ENCODE measurements at places on chromosomes 12 and 14.

DNA sequence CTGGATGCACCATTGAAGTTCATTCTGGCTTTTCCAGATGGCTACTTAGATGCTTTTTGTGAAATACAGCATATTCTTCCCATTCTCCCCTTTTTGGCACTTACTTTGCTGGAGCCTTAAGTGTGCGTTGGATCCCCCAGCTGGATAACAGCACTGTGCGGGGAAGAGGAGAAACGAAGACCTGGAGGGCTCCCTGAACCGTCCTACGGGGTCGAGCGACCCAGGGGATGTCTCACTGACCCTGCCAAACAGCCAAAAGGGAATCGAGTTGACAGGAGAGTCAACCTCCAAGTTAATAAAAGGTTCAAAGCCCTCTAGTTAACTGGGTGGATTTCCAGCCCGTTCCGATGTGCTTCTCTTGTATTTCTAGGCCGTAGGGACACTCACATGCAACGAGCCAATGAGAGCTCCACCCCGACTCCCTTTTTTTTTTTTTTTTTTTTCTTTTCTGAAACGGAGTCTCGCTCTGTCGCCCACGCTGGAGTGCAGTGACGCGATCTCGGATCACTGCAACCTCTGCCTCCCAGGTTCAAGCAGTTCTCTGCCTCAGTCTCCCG, 1.0 kb upstream of the CAMKK2 start:
- no peak for DNase-seq

DNA sequence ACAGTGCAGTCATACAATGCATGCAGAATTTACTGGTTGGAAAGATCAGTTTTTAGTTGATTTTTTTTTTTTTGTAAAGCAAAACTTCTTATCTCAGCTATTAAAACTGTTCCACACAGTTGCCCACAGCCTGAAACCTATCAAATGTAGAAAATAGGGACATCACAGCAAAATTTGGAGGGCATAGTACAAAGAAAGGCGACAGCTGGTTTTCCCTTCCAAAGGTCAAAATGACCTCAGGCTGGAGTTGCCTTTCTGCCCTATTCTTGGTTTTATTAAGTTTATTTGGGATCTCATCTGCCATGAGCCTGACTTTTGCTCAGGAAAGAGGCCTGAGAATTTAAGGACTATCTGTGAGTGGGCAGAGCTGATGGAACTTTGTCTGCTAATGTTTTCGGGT, 28.5 kb downstream of the NOPCHAP1 start:
- DNase-seq, result no peak

DNA sequence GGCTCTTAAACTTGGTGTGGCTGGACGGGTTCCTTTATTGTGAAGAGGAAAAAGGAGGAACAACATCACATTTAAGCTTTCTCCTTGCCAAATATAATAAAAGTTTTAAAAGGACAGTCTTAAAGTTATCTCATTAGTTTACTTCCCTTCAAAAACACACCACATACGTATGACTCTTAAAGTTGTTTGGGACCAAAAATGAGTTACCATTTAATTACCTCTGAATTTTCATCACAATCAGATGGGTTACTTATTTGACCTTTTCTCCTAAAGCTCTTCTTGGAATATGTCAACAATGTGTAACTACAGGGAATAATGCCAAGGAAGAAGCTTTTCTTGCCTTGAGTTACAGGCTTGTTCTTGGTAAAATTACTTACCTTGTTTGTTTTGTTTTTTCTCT, 16.4 kb downstream of the RAB21 start:
- DNase-seq, result no peak

DNA sequence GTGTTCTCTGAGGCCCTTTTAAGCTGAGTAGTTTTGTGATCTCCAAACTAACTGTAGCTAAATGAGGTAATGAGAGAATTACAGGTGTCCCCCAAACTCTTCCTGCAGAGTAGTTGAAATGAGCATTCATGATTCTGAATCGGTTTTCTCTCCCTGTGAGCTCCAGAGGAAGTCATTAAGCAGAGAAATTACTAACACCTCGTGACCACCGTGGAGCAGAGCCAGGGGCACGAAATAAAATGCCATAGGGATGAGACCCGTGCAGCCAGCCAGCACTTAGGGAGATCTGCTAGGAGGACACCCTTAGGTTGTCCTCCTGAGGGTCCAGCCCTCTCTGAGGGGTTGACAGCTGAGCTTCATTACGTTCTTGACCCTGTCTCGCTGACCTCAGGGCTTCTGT, 79.5 kb downstream of the SLC25A47 start:
- no peak for DNase-seq

GRCh38 chr14:60331201-60332045, 82.4 kb downstream of the PPM1A start:
- DNase-seq, result peak; percentile 62

DNA sequence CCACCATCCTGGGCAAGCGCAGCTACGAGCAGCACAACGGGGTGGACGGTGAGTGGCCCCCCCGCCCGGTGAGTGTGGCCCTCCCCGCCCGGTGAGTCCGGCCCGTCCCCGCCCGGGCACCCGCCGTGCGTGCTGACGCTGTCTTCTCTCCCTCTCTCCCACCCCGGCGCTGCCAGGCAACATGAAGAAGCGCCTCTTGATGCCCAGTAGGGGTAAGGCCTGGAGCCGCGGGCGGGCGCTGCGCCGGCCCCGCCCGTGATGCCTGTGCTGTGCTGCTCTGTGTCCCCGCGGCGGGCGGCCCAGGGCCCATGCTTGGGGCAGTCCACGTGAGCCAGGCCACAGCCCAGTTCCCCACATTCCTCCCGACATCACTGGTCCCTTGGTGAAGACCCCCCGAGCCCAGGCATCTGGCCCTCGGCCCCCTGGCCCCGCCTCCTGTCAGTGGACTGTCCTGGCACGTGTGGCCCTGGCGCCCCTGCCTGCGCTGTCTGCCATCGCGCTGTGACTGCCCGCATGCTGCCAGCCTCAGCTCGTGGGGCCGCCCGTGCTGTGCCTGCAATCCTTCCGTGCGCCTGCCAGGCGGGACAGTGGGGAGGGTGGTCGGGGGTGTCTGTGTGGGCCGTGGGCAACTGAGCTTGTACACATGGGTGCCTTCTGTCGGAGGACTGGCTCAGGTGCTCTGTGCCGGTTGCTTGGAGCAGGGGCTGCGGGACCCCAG, 7.9 kb upstream of the CRIP2 start:
- DNase-seq, result no peak

- no peak for DNase-seq
Observed at GRCh38 chr14:68663385-68664076, 129.3 kb downstream of the ZFP36L1 start.

- DNase-seq, result no peak
Observed at GRCh38 chr12:43883311-43883710, 47.4 kb downstream of the TMEM117 start.

- no peak for DNase-seq
Observed at GRCh38 chr12:104469523-104469922, 12.8 kb downstream of the CHST11 start.

DNA sequence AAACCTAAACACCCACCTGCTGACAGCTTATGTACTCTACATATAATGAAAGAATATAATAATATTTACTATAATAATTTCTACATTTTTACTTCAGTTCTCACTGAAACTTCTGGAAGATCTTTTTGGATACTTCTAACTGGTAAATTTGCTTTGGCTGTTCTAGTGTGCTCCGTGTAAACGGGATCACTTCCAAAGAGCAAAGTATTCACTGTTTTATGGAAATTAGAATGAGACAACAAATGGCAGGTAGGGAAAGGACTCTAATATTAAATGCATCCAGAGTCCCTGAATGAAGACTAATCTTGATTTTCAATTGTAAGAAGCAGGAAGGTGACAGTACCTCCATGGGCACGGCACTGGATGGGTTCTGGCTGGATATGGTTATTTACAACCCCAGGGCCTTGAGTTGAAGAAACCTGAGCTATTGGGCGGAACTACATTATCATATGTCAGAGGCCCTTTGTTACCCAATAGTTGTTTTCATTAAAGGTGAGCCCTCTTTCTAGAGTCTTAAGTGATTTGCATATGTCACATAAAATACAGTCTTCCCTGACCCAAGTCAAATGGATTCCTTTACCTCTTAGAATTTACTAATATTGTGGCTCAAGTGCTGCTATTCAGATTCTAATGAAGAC, 10.7 kb downstream of the ERP29 start:
- no peak for DNase-seq

DNA sequence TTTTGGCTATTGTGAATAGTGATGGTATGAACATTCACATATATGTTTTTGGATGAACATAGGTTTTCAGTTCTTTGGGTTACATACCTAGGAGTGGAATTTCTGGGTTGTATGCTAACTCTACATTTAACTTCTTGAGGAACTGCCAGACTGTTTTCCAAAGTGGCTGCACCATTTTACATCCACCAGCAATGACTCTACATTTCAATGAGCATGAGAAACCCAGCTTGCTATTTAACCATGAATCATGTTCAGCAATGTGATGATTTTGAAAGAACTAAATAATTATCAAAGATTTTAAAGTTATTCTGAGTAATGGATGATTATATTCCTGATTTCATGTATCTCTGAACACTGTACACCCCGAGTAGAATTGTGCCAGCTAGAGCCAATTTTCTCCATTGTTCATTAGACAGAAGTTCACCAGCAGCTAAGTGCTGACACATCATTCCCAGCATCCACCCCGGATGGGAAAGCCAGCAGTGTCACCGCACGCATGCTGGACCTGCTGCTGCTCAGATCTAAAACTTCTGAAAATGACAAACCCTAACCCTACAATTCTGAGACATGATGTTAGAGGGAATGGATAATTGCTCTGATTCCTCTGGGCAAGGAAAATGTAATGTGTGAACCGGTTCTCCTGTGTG, 13.3 kb upstream of the ANAPC5 start:
- DNase-seq, result no peak

GRCh38 chr12:112846619-112847018, 55.1 kb downstream of the RPH3A start:
- DNase-seq, result no peak

DNA sequence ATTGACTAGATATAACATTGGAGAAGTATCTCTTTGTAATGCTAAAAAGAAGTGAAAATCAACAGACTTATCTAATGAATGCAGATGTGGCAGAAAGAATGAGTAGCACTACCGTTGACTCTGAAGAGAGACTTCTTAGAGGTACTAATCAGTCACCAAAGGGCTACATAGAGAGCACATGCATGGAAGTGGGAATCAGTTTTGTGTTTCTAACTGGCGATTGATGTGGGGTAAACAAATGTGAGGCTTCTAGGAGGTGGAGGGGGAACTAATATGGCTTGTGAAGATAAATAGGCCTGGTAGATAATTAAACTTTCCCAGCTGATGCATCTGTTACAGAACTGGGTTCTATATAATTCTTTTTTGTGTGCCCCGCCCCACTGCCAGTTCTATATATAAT, 10.5 kb downstream of the COCH start:
- no peak for DNase-seq

DNA sequence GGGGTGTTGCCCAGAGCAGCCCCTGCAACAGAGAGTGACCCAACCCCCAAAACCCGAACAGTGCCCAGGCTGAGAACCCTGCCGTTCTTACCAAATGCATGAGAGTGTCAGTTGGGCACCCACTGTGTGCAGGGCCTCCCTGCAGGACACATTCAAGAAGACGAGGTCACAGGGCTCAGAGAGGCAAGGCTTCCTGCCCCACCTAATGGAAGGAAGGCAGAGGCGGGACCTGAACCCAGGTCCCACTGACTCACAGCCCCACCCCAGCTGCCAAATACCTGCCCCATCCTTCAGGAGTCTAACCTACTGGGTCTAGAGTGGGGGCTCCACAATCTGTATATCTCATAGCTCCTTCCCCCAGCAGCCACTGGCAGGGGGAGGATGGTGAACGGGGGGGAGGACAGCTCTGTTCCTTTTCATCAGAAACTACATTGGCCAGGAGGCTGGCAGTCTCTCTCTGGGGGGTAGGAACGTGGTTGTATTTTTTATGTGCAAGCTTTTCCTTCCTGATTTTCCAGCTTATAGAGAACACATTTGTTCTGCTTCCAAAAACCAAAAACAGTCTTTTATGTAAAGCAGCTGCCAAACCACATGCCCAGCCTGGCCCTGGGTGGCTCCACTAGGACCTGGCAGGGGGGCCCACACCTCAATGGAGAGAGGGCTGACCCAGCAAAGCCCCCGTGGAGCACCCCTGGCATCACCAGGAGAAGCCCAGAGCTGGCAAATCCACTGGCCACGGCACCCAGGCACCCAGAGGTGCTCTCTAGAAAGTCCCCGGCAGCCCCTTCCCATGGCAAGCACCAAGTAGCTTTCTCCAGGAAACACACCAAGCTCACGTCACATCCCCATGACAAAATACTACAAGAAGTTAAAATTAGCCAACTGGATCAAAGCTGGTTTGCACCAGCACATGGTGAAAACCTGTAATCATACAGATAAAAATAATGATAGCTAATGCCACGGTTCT, 17.0 kb downstream of the NCOR2 start:
- peak; percentile 69 for DNase-seq

DNA sequence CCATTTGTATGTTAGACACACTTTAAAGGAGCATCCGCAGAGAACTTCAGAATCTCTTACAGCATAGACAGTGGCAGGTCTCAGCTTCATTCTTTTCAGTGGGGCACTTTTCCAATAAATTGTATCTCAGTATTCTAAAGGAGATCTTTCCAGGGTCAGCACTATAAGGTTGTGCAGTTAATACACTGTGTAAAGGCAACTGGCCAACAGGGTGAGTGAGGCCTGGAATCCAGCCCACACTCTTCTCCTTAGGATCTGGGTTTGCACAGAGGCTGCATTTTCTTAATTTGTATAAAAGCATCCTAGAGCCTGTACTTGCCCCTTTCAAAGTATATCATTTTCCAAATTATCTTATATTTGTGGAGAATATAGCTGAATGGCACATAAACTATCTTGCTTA, 94.2 kb downstream of the MYF5 start:
- DNase-seq, result no peak

DNA sequence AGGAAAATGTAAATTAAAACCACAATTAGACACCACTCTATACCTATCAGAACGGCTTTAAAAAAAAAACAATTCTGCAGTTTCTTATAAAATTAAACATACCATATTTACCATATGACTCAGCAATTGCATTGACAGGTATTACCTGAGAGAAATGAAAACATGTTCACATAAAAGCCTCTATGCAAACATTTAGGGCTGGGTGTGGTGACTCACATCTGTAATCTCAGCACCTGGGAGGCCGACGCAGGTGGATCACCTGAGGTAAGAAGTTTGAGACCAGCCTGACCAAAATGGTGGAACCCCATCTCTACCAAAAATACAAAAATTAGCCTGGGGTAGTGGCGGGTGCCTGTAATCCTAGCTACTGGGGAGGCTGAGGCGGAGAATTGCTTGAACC, 41.1 kb downstream of the SPTB start:
- DNase-seq, result no peak

- peak; percentile 69 for DNase-seq
Observed at GRCh38 chr12:55720071-55720564, at the start of gene RDH5. TSS of gene RDH5 (plus strand) at chr12:55720393. CDS start at chr12:55721185, 792 bp downstream.

DNA sequence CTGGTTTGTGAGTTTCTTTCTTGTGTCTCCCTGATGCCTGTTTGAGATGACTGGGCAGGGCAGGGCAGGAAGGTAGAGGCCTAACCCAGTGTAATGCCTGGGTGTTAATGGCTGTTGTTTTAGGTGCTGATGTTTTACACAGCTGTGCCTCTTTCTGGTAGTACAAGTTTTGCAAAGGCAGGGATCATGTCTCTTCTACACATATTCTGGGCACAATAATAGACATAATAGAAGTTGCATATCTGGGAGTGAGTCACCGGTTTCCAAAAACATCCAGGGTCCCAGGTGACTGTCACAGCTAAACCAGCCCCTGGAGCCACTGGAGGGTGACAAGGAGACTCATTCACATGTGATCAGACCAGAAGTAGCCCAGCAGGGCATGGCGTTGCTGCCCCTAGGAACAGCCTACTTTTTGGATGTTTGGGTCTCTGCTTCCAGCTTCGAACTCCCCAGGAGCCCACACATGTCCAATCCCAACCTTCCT, 18.1 kb downstream of the TPCN1 start:
- no peak for DNase-seq

Data from Ammon's horn (tissue), 1 donor.